Non-pigmented ciliary epithelial cell (primary cell): ENCODE measurements at places on chromosomes 13 and 19.

DNA sequence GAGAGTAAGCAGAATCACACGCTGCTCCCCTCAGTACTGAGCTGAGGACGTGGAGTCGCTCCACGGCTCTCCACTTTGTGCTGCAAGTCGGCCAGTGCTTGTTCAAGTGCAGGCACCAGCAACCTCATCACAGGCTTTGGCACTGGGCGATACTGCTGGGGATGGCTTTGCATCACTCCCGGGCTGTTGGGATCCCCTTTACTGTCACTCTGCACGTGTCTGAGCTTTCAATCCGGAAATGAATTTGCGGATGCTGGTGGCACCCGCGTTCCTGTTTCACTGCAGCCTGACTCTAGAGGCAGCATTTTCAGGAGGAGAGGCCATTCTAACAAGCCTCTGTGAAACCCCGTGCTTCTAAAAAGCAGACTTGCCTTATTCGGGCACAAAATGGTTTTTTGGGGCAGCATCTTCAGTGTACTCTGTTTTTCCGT, 19.1 kb downstream of the SMARCA4 start:
- no peak for DNase-seq

- no peak for DNase-seq
Measured at GRCh38 chr19:56087647-56088496, 33.2 kb downstream of the ZNF787 start.

- DNase-seq: no peak
Measured at GRCh38 chr13:34655554-34655953, 286.5 kb upstream of the NBEA start.

- DNase-seq: peak; percentile 34
Measured at GRCh38 chr13:90272356-90272755, 1075.1 kb upstream of the MIR17HG start.

- DNase-seq: no peak
Measured at GRCh38 chr13:57925250-57925649, 293.7 kb downstream of the PCDH17 start.

DNA sequence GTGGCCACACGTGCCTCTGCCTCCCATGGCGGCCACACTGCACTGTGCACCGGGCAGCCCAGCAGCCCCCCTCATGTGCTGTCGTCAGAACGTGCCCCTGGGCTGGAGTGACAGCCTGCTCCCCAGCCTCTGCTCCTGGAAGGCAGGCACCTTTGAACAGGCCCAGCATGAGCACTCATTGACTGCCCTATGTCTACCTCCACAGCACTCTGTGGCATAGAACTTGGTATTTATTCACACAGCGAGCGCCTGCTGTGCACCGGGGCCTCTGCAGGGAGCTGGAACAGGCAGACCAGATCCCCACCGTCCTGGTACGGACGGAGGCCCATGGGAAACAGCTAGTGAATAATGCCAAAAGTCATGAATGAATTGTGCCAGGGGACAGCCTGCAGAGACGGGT, 53.7 kb downstream of the DPF1 start:
- DNase-seq: no peak

- DNase-seq: peak; percentile 11
Measured at GRCh38 chr13:81184556-81185265, 843.8 kb upstream of the SPRY2 start.

DNA sequence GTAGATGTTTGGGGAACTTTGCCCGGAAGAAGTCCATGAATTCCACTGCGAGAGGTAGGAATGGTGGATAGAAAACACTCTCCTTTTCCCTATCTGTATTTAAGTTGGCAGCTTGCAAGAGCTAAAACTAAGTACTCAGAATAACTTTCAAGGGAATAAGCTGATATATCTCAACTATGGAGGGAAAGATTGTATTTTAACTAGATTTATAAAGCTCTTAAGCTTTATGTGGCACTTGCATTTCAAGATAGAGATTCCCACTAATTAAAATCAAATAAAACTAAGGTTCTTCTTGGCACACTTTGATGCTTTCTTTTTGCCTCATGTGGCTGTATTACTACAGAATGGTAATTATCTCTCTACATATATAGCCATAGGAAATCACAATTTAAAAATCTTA, 149.7 kb upstream of the STARD13 start:
- DNase-seq: no peak

DNA sequence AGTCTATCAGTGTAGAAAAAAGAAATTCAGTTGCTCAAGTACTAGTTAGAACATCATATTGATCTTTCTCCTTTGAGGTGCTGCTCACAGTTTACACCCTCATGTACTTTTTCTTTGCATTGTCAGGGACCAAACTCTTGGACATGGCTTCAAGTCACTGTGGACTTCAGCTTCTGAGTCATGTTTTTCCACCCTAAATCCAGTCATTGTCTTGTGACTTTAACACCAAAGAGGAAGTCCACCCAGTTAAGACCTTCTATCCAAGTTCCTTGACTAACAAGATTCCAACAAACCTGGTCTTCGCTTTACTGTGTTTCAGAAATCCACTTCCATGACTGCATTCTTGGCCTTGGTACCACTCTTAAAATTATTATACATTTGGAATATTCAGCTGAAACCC, 206.7 kb upstream of the ARGLU1 start:
- DNase-seq: no peak

- DNase-seq: no peak
Measured at GRCh38 chr19:13966684-13967128, 14.4 kb downstream of the DCAF15 start.

- DNase-seq: no peak
Measured at GRCh38 chr19:8609279-8610040, 1.1 kb downstream of the ADAMTS10 start.

- DNase-seq: no peak
Measured at GRCh38 chr19:14187561-14187960, 18.4 kb downstream of the ADGRL1 start.

GRCh38 chr13:49307365-49307764, 59.6 kb downstream of the CDADC1 start:
- DNase-seq: no peak

DNA sequence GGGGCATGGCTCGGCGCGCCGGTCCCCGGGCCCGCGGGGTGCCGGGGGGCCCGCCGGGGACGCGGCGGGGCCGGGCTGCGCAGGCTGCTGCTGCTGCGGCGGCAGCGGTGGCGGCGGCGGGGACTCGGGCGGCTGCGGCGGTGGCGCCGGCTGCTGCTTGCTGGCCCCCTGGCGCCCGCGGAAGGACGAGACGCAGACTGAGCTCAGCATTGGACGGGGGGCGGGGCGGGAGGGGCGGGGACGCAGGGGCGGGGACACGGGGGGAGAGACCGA, 368 bp downstream of the KCNC3 start:
- no peak for DNase-seq

DNA sequence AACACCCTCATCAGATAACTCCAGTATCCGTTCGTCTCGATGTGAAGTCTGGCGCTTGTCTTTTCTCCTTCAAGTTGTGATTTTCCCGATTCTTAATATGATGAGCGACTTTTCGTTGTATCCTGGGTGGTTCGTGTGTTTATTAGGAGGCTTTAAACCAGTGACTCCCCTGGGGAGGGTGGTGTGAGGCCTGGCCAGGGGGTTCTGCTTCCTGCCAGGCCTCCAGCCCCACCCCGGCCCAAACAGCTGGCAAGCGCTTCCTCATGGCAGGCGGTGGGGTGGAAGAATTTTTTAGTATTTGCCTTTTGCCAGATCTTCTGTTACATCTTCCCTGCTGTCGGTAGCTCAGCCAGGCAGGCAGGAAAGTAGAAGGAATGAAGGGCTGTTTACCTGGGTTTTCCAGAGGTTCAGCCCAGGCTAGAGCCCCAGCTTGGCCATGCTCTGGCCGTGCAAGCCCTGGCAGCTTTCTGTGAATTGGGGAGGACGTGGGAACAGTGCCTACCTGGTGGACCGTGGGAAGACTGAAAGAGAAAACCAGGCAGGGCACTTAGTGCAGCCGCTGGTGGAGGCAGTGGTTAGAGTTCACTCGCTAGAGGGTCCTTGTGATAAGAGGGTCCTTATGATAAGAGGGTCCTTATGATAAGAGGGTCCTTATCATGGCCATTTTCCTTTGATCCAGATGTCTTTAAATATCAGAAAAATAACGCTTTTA, 37.7 kb upstream of the DCUN1D2 start:
- DNase-seq: no peak

GRCh38 chr19:18193388-18194180, 566 bp downstream of the MPV17L2 start:
- DNase-seq: no peak

GRCh38 chr19:8412783-8413628, at the start of gene MARCHF2:
MARCHF2 (plus strand) TSS chr19:8413305; CDS start chr19:8421841, 8,536 bp downstream.
- peak; percentile 84 for DNase-seq

GRCh38 chr13:61170856-61171255, 244.8 kb downstream of the PCDH20 start:
- no peak for DNase-seq

DNA sequence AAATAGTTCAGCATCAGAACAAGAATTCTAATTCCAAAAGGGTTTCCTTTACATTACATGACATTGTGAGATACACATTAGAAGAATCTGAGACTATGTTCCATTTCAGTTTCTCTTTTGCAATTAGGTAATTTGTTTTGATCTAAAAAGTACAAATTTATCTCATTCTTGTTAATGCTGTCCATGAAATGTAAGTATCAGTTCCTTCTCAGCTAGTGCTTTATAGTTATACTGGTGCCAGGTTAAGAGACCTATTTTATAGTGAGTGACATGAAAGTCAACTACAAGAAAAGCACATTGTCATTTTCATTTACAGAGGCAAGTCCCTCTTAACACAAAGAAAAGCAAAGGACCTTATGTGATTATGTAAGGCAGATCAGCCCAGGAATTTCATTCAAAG, 43.9 kb downstream of the RCBTB2 start:
- no peak for DNase-seq

DNA sequence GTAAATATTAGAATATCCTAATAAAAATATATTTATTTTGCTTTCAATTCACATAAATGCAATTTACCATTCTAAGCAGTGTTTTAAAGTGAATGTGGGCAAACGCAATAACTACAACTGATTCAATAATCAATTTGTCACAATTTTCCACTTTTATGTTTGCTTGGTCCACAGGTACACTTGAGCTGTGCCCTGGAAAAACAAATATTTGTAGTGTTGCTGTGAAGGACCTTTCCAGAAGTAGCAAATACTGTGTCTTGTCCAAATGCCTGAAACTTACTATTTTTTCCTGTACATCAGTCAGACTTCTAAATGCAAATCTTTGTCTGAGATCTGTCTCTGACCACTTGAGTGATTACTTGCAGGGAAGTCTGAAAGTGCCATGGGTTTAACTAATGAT, 845.8 kb upstream of the SLITRK5 start:
- DNase-seq: no peak

DNA sequence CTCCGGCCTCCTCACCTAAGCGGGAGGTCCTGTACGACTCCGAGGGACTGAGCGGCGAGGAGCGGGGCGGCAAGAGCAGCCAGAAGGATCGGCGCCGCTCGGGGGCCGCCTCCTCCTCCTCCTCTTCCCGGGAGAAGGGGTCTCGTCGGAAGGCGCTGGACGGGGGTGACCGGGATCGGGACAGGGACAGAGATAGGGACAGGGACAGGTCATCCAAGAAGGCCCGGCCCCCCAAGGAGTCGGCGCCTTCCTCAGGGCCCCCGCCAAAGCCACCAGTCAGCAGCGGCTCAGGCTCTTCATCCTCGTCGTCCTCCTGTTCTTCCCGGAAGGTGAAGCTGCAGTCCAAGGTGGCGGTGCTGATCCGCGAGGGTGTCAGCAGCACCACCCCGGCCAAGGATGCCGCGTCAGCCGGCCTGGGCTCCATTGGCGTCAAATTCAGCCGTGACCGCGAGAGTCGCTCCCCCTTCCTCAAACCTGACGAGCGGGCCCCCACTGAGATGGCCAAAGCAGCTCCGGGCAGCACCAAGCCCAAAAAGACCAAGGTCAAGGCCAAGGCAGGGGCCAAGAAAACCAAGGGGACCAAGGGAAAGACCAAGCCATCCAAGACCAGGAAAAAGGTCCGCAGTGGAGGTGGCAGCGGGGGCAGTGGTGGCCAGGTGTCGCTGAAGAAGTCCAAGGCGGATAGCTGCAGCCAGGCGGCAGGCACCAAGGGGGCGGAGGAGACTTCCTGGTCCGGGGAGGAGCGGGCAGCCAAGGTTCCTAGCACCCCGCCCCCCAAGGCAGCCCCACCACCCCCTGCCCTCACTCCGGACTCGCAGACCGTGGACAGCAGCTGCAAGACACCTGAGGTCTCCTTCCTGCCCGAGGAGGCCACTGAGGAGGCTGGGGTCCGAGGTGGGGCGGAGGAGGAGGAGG, 10.8 kb downstream of the SCAF1 start:
- DNase-seq: no peak

- DNase-seq: no peak
Measured at GRCh38 chr13:108249150-108249549, 20.4 kb upstream of the TNFSF13B start.

DNA sequence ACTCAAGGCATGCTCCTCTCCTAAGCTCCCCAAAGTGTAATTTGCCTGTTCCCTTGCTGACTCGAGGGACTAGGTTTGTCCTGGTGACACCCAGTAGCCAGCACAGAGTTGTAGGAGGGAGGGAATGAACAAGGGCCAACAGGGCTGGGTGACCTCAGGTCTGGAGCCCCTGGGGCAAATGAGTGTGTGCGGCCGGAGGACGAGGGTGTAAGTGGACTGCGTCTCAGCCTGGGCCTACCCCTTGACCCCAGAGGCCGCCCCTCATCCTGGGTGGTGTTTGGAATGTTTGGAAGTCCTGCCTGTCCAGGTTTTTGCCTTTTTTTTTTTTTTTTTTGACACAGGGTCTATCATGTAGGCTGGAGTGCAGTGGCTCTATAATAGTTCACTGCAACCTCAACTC, 1.3 kb upstream of the ZNF653 start:
- no peak for DNase-seq

DNA sequence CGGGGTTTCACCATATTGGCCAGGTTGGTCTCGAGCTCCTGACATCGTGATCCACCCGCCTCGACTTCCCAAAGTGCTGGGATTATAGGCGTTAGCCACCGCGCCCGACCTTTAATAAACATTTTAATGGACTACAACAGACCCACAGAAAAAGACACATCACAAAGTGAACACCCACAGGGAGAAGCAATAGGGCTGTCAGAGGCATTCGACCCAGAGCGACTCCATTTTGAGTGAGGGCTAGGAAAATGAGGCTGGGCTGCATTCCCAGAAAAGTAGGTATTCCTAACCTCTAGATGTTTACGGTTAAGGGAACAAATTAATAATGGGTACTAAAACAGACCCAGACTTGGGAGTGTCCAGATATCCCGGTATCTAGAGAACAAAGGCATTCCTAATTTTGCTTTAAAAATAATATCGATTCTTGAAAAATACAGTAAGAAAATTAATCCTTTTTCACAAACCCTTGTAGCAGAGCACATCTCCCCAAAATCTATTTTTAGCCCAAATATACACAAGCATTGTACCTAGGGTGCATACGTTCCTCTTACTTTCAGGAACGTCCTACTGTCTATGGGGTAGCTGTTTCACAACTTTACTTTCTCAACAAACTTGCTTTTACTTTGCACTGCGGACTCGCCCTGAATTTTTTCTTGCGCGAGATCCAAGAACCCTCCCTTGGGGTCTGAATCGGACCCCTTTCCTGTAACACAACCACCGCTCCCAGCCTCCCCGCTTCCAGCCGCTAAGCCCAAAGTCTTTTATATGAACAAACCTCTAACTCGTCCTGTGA, 811 bp upstream of the ZNF8 start:
- no peak for DNase-seq

DNA sequence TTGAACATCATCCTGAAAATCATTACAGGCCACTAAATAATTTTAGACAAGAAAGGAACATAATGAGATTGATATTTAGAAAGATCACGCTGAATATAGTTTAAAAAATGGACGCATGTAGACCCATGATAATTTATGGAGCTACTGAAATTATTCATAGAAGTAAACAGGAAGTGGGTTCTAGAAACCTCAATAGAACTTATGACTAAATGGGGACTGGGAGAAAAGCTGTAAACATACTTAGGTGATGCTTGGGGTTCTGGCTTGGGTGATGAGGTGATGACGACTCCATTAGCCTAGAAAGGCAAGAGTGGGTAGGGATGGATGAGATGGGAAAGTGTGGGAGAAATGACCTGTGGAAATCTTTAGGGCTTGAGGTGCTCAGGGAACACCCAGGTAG, 484.0 kb downstream of the MYO16 start:
- no peak for DNase-seq
